ENCODE measurements at places on chromosomes 3 and 15.

- no peak for DNase-seq
These were observed 589 bp downstream of the NEIL1 start for GRCh38 chr15:75347222-75348033.

DNA sequence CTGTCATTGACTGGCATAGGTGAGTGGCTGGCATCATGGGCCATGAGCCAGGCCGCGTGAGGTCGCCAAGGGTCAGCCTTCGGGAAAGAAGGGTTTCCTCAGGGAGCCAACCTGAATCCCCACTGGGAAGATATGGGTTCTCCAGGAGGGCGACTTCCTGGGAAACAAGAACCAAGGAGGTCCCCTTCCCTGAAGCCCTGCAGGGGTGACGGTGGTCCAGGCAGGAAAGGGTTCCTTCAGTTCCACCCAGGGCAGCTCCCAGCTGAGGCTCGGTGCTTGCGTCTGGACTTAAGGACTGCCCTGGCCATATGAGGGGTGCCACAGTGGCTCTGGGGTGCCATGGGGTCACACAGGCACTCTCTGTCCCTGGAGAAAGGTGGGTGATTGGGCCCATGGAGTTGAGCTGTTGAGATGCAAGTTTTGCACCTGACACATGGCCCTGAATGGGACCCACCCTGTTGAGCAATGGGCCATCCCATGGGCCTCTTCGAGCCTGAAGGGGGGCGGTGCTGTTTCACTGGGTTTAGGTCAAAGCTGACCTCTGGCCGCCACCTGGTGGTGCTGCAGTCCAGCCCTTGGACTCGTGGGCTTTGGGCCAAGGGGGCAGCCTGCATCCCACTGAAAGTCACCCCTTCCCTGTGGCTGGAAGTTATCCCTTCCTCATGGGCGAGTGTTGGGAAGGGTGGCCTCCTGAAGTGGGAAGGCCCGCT, 228.1 kb downstream of the SNRPN start:
- no peak for DNase-seq

DNA sequence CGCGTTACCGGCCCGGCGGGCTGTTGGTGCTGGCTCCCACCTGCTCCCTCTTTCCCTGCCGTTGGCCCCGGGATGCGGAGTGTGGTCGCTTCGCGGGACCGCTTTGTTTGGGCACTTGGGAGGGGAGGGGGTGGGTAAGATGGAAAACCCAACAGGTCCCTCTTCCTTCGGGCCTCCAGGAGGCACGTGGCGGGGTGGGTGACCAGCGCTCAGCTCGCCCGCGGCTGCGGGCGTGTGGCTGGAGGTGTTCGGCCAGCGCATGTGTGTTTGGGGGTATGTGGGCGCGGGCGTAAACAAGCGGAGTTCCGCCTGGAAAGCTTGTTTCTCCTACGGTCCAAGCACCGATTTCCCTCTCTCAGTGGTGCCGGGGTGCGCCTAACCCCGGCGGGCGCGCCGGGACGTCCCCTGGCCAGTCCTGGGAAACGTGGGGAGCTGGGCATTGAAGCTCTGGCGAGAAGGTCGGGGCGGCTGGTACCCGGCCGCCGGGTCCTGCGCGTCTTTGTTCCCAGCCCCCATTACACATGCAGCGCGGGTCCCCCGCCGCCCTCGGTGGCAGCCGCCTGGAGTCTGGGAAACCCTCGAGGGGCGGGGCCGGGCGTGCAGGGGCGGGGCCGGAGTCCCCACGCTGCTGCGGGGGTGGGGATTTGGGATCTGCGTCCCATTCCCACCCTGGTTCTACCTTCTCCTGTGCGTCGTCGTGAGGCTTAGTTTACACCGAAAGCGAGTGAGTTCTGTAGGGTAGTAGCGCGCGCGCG, 1.4 kb downstream of the ACVR2B start:
- DNase-seq, result no peak

- no peak for DNase-seq
These were observed 5.9 kb upstream of the FHIT start for GRCh38 chr3:61257148-61257547.

- no peak for DNase-seq
These were observed 1.2 kb upstream of the CSPG5 start for GRCh38 chr3:47579875-47580274.

DNA sequence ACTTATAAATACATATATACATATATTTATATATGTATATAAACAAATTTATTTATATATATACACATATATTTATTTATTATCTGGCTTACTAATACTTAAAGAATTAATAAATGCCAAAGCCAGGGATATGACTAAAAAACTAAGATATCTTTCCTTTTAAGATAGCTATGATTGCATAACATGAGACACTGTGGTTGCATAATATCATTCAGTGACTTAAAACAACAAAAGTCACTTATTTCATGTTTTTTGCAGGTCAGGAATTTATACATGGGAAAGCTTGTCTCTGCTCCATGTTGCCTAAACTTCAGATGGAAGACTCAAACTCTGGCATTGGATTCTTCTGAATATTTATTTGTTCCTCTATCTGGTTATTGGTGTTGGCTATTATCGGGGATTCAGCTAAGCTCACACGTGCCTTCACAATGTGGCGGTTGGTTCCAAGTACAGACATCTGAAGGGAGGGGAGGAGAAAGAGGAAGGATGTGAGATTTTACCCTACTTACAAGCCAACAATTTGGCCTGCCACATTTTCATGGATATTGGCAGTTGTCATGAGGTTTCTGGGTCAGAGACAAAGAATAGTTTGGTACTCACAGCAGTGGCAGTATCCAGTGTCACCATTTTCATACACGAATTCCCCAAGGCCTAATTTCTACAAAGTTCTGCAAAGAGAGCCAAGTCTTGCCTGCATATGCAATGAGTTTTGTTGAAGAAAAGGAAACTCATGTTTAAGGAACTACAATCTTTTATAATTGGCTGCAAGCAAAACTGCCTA, 381.6 kb downstream of the EPHA3 start:
- no peak for DNase-seq

GRCh38 chr15:57129064-57129463, 210.6 kb downstream of the TCF12 start:
- no peak for DNase-seq

DNA sequence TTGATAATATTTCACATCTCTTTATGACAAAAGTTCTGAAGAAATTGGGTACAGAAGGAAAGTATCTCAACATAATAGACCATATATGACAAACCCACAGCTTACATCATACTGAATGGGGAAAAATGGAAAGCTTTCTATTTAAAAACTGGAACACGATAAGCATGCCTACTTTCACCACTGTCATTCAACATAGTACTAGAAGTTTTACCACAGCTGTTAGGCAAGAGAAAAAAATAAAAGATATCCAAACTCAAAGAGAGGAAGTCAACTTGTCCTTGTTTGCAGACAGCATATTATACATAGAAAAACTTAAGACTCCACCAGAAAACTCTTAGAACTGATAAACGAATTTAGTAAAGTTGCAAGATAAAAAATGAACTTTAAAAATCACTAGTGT, 40.3 kb downstream of the COPS2 start:
- no peak for DNase-seq

GRCh38 chr3:165854696-165855095, 17.5 kb upstream of the BCHE start:
- DNase-seq, result no peak

GRCh38 chr3:194489736-194490612, 3.2 kb upstream of the ATP13A3 start:
- DNase-seq, result no peak

DNA sequence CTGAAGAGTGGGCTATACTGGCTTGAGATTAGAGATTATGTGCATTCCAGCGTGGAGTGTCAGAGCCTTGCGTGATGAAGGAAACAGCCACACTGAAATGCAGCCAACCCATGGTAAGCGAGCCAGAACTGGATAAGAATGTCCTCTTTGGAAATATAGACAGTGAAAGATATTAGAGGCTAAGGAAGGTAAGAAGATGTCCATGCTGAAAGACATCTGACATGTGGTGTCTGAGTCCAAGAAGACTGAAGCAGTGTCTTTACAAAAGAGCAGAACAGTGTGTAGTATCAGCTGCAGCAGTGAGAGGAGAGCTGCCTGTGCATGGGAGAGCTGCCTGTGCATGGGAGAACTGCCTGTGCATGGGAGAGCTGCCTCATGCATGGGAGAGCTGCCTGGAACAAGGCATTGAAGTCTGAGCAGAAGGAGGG, 672.2 kb downstream of the DIPK2A start:
- no peak for DNase-seq

GRCh38 chr3:153704115-153704514, 417.1 kb upstream of the ARHGEF26 start:
- no peak for DNase-seq

DNA sequence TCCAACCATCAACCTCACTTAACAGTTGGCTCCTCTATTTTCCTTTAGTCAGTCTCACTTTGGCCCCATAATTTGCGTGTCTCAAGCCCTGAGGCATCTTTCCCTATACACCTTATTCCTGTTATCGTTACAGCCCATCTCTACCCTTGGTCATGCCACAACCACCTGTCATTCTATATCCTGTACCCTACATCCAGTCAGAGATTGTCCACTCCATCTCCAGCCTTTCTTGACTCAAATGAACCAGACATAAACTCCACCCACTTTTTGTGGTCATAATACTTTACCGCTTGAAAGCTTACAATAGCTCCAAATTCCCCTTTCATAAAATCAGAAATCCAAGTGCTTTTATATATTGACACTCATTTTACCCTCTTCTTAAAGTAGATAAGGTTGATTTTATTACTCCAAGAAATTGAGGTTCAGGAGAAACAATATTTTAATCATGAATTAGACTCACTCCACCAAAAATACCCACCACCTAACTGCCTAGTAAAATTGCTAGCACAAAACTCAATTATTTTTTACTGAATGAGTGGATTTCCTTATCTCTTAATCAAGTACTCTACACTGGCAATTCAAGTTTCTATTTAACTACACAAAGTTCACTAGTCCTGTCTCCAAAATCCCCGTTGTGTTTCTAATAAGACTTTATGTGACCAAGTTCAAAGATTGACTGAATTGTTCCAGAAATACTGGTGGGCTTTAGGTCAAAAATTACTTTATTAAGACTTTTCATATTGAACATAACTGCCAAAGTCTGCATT, 9.1 kb downstream of the CCR4 start:
- DNase-seq, result no peak

- no peak for DNase-seq
These were observed 210.5 kb downstream of the CLSTN2 start for GRCh38 chr3:140145528-140145927.

GRCh38 chr3:22585504-22585903, 617.6 kb upstream of the UBE2E2 start:
- no peak for DNase-seq

DNA sequence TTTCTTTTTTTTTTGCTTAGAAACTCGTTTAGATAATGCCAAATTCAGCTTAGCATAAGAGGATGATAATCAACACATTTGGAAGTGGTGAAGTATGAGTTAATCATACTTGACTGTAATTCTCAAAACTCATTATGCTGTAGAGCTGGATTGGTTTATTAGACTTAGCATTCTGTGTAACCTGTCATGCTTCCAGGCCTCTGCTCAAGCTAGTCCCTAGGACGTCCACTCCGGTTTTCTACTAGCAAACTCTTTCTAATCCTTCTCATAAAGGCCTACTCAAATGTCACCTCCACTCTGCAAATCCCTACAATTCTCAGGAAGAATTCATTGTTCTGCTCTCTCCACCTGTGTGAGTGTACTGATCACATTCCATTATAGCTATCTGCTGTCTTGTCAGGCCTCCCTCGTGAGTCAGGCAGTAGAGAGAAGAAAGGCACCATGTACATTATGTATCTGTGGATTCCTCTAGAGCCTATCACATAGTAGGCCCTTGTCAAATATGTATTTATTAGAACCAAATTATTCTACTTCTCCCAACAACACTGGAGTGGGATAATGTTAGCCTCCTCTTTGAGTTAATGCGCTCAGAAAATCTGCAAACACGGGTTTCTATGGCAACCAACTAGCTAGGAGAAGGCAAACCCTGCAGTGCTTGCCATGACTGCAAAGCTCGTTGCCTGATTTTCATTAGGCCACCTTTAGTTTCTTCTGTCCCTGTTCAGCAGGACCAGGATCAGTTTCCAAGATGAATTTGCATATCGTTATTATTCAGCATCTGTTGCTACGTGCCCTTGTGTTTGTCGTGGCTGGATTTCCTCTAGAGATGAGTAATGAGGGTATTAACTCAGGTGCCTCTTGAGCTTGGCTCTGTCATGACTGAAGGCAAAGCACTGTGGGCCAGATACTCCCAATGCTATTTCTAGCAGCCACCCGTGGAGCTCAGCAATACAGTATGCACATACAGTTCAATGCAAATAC, 30.7 kb downstream of the ATP13A5 start:
- DNase-seq, result no peak

- DNase-seq, result no peak
These were observed 11.5 kb upstream of the VPS8 start for GRCh38 chr3:184800349-184800930.

GRCh38 chr3:132926098-132926497, 112.1 kb upstream of the TMEM108 start:
- no peak for DNase-seq

Data from GM18507 (cell line).